ENCODE measurements at places on chromosomes 7 and 10. TPM values are rescaled to one million over a fixed set of nuclear protein-coding genes. Genes with fewer than 3 reads are reported as not detected.

DNA sequence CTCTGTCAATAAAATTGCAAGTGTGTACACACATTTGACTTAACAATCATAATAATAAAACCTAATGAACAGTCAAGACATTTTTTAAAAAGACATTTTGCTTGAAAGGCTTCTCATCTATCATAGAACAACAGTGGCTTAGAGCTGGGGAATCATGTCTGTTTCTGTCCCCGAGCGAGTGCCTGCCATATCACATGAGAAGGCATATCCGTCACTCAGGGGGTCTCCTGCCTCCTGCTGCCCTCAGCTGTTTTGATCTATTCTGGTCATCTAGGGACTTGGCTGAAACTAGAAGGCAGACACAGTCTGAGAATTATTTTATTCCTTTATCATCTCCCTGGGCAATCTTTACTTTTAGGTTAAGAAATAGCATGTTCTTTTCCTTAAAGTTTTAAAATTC, 278.7 kb upstream of the KLF6 start:
- no peak overlapping the region for H3K27ac ChIP-seq
- no peak overlapping the region for H3K4me3 ChIP-seq
- no peak for DNase-seq
- H3K27me3 ChIP-seq: no peaks in the 10 kb centered on the region
- H3K36me3 ChIP-seq: no peaks in the 10 kb centered on the region

- no peak overlapping the region for H3K4me3 ChIP-seq
- no peaks in the 10 kb centered on the region for H3K36me3 ChIP-seq
- H3K27ac ChIP-seq: no peak overlapping the region
- no peak for DNase-seq
- no peaks in the 10 kb centered on the region for H3K27me3 ChIP-seq
Observed at GRCh38 chr10:26222563-26222962, 6.0 kb downstream of the GAD2 start.

- no peak overlapping the region for H3K4me3 ChIP-seq
- H3K36me3 ChIP-seq: no peaks in the 10 kb centered on the region
- no peak for DNase-seq
- H3K27me3 ChIP-seq: no peaks in the 10 kb centered on the region
- H3K4me1 ChIP-seq: no peaks in the 10 kb centered on the region
Observed at GRCh38 chr7:55423891-55424290, 58.8 kb downstream of the LANCL2 start.

GRCh38 chr7:17103984-17104383, 194.5 kb upstream of the AHR start:
- DNase-seq: no peak
- H3K27ac ChIP-seq: no peak overlapping the region
- no peak overlapping the region for H3K4me3 ChIP-seq
- H3K4me1 ChIP-seq: no peaks in the 10 kb centered on the region
- H3K36me3 ChIP-seq: no peaks in the 10 kb centered on the region

DNA sequence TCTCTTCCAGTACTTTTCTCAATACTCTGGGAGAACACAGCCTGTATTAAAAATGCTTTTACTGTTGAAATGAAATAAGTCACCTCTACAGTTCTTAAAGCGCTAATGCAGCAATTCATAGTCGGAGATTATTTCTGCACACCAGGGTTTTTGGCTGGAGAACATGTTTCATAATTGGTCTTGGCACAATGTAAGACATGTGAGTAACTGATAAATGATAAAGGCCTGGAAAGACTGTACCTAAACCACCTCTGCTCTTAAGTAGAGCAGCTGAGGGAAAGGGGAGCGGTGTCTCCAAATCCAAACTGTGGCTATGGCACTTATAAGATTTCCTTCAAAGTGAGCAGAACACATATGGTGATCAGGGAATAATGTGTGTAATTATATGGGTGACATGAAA, 390.3 kb upstream of the MBL2 start:
- no peaks in the 10 kb centered on the region for H3K36me3 ChIP-seq
- no peak for DNase-seq
- no peaks in the 10 kb centered on the region for H3K4me1 ChIP-seq
- no peaks in the 10 kb centered on the region for H3K27me3 ChIP-seq
- no peak overlapping the region for H3K27ac ChIP-seq
- H3K4me3 ChIP-seq: no peak overlapping the region

GRCh38 chr7:148708026-148708885, 9.6 kb downstream of the CUL1 start:
- no peak overlapping the region for H3K27ac ChIP-seq
- H3K27me3 ChIP-seq: no peaks in the 10 kb centered on the region
- H3K4me3 ChIP-seq: no peak overlapping the region
- no peaks in the 10 kb centered on the region for H3K36me3 ChIP-seq
- DNase-seq: no peak
- H3K4me1 ChIP-seq: peaks cover 19% of the 10 kb centered on the region

PHTF2 gene
- 12.7 TPM for total RNA-seq

DNA sequence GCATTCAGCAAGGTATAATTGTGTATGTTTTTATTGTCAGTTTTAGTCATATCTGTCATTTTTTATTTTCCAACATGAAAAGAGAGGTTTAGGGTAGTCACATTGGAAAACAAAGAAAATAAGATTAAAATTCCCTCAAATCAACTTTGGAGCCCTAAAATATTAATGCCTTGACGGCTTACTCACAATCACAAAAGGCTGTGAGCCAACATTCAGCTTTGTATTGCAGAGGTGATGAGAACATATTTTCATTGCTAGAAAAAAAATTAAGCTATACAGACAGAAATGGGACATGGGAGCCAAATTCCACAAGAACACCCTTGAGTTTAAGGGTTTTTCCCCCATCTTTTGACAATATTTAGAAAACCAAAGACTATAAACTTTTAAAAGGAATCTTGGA, 30.2 kb downstream of the CALD1 start:
- no peaks in the 10 kb centered on the region for H3K36me3 ChIP-seq
- no peak overlapping the region for H3K4me3 ChIP-seq
- no peaks in the 10 kb centered on the region for H3K27me3 ChIP-seq
- no peak overlapping the region for H3K27ac ChIP-seq

GRCh38 chr10:79929409-79929904, 19.4 kb downstream of the SFTPD start:
- H3K27me3 ChIP-seq: no peaks in the 10 kb centered on the region
- no peaks in the 10 kb centered on the region for H3K4me1 ChIP-seq
- no peaks in the 10 kb centered on the region for H3K36me3 ChIP-seq
- peak; percentile 48 for DNase-seq
- no peak overlapping the region for H3K4me3 ChIP-seq
- no peak overlapping the region for H3K27ac ChIP-seq

TFEC gene
- 2.9 TPM for total RNA-seq

DNA sequence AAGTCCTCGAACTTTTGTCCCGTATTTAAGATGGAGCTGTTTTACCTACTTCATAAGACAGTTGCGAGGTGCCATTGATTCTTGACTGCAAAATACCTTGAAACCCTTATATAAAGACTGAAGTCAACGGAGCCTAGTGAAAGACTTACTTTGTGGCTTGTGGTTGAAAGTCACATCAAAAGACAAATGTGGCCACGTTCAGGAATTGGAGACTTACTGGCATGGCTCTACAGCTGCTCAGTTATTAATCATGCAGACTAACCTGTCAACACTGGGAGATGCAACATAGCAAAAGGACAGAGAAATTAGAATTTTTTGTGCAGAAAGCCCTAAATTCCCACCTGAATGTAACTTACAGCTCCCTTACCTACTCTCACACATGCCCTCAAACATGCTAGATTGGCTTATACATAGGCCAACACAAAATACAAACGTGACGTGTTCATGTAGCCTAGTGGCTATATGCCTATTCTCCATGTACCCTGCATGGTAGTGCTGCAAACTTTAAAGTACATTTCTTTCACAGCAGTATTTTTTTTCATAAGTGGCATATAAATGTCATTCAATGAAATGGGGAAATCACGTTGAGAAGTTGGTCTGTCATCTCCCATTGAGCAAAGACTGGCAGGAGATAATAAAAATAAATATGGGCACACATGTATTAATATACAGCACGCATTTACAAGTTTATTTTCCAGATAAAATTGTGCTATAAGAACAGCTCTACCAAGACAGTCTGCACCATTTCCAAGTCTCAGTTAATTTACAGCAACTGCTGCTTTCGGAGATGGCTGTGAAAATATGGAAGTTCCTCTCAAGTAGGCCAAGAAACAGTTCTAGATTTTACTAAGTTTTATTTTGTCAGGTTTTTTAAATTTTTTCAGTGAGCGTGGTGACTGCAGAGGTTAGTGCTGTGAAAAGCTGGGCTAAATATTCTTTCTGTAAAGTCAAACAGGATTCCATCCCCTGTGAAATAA, 170.4 kb upstream of the C7orf33 start:
- H3K27me3 ChIP-seq: no peaks in the 10 kb centered on the region
- no peak for DNase-seq
- H3K36me3 ChIP-seq: no peaks in the 10 kb centered on the region
- H3K27ac ChIP-seq: no peak overlapping the region

LLCFC1 gene
- not detected for total RNA-seq

NEUROD6 gene
- not detected for total RNA-seq

DNA sequence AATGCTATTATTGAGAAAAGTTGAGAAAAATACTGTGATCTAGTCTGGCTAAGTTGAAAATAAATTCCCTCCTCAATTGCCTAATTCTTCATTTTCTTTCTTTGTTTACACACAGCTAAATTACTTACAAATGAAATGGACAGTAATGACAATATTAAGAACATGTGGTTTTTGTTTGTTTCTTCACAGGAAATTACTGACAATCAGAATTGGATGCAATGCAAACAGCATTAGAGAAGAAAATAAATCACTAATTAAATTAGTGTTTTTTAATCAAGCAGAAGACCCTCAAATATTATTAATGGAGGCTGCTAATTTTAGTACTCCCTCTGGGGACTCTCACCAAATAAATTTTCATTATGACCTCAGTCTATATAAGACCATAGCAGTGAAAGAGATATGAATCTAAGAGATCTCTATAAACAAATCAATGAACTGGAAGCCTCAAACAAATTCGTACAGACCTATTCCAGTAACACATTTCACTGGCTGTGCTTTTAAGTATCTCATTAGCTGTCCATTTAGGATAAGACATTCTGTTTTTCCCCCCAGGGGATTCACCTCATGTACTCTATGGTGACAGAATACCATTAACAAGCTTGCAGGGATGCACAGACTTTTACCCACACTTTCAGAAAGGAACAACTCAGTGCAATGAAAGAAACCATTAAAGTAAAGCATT, 202.0 kb upstream of the DGKB start:
- H3K4me3 ChIP-seq: no peak overlapping the region
- H3K27me3 ChIP-seq: no peaks in the 10 kb centered on the region
- H3K36me3 ChIP-seq: no peaks in the 10 kb centered on the region
- H3K4me1 ChIP-seq: no peaks in the 10 kb centered on the region
- H3K27ac ChIP-seq: no peak overlapping the region

TMEM229A gene
- not detected for total RNA-seq

GRCh38 chr7:115561335-115562110, 469.0 kb downstream of the TFEC start:
- H3K27me3 ChIP-seq: no peaks in the 10 kb centered on the region
- no peak overlapping the region for H3K27ac ChIP-seq
- H3K4me1 ChIP-seq: peaks cover 3% of the 10 kb centered on the region

EBLN1 gene
- not detected for total RNA-seq

DNA sequence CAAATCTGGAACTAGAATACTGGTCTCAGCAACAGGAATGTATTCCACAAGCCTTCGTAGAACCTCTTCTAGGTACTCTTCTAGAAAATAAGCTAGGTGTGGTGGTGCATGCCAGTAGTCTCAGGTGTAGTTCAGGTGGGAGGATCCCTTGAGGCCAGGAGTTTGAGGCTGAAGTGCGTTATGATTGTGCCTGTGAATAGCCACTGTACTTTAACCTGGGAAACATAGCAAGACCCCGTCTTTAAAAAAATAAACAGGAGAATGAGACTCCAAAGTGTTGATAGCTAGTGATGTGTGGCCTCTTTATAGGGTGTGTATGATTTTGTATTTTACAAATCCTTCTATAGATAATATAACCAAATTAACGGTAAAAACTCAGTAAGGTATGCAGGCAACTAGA, 1.5 kb upstream of the ZNF775 start:
- H3K36me3 ChIP-seq: no peaks in the 10 kb centered on the region
- peak; percentile 11 for DNase-seq

DNA sequence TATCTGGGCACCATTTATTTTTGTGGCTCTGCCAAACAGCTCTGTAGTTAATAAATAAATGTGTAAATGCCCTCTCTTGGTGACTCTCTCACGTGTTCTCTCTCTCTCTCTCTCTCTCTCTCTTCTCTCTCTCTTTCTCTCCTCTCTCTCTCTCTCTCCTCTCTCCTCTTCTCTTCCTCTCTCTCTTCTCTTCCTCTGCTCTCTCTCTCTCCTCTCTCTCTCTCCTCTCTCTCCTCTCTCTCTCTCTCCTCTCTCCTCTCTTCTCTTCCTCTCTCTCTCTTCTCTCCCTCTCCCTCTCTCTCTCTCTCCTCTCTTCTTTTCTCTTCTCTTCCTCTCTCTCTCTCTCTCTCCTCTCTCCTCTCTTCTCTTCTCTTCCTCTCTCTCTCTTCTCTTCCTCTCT, 145.8 kb upstream of the TMEM72 start:
- H3K36me3 ChIP-seq: no peaks in the 10 kb centered on the region
- no peak for DNase-seq
- no peak overlapping the region for H3K4me3 ChIP-seq
- H3K4me1 ChIP-seq: no peaks in the 10 kb centered on the region

DNA sequence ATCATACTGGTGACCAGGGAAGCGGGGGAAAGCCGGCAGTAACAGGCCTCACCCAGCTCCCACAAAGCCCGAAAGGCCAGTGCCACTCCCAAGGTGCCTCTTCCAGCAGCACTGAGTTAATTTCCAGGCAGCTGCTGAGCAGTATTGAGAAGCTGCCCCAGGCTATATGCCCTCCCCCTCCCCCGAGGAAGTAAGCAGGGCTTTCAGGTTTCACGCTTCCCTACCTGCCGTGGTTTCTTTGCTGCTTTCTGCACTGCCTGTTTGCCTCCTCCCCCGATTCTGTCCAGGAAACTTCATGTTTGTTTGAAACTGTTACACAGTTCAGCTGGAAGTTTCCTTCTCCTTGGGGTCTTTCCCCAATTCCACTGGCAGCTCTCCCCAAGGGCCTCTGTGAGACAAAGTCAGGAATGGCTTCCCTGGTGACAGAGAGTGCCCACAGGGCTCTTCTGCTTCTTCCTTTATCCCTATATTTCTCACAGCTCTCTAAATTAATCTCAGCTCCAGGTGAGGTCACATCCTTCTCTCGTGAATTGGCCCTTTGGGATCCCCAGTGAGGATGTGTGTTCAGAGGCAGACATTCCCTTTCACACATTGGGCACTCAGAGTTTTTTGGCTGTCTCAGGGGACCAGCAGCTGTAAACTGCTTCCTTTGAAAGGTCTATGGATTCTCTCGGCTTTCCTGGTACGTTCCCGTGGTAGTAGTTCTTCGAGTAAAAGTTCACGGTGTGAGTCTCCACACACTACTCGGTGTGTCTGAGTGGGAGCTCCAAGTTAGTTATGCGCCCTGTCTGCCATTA, 19.4 kb downstream of the C1GALT1 start:
- H3K4me1 ChIP-seq: no peaks in the 10 kb centered on the region
- H3K36me3 ChIP-seq: no peaks in the 10 kb centered on the region
- H3K27ac ChIP-seq: no peak overlapping the region
- no peaks in the 10 kb centered on the region for H3K27me3 ChIP-seq

- no peaks in the 10 kb centered on the region for H3K36me3 ChIP-seq
- peaks cover 7% of the 10 kb centered on the region for H3K4me1 ChIP-seq
- H3K27ac ChIP-seq: peak overlapping the region; percentile 39
- peak; percentile 86 for DNase-seq
- no peaks in the 10 kb centered on the region for H3K27me3 ChIP-seq
Observed at GRCh38 chr7:115008465-115009114, 86.7 kb downstream of the MDFIC start.

Data from ovary (tissue), 10 donors.